HFFc6 (cell line): ENCODE measurements at places on chromosomes 7 and 10.
A peak's percentile ranks its signal among the peaks of the same experiment; 100 is the strongest.

- H3K27me3 ChIP-seq, result no peaks in the 10 kb centered on the region
- H3K4me1 ChIP-seq, result peaks cover 15% of the 10 kb centered on the region
- no peak overlapping the region for H3K4me3 ChIP-seq
- peak; percentile 48 for DNase-seq
Measured at GRCh38 chr10:93006435-93007039, 54.1 kb upstream of the CYP26C1 start.

- peak overlapping the region; percentile 70 for H3K27ac ChIP-seq
- H3K36me3 ChIP-seq, result no peaks in the 10 kb centered on the region
- no peaks in the 10 kb centered on the region for H3K27me3 ChIP-seq
- peaks cover 42% of the 10 kb centered on the region for H3K4me1 ChIP-seq
- DNase-seq, result peak; percentile 93
- peak overlapping the region; percentile 33 for H3K4me3 ChIP-seq
Measured at GRCh38 chr10:82866424-82867020, 991.5 kb downstream of the NRG3 start.

- DNase-seq, result no peak
- H3K36me3 ChIP-seq, result no peaks in the 10 kb centered on the region; the same call in 1 of the 2 replicates
- H3K4me1 ChIP-seq, result peaks cover 53% of the 10 kb centered on the region
- H3K27me3 ChIP-seq, result no peaks in the 10 kb centered on the region
- H3K4me3 ChIP-seq, result no peak overlapping the region
- H3K27ac ChIP-seq, result peak overlapping the region; percentile 14; the same call in 1 of the 2 replicates
Measured at GRCh38 chr7:78148166-78148894, 349.8 kb downstream of the PHTF2 start.

DNA sequence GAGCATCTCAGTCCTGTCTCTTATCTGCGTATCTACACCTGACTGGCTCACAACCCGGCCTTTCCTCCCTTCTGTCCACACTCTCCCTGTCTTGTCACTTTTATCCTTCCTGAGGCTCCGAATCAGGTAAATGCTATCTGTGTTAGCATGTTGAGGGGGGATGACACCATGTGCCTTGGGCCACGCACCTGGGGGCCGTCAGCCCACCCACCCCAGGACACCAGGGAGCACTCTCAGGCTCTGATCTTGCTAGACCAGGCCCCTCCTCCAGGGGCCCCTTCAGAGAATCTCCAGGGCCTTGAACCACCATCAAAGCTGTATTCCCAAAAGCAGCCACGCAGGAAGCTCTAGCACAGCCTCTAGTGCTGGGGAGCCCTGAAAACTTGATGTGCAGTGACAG is 278.7 kb upstream of the SHH start:
- H3K27ac ChIP-seq, result no peak overlapping the region
- no peaks in the 10 kb centered on the region for H3K4me1 ChIP-seq
- H3K36me3 ChIP-seq, result peaks cover 4% of the 10 kb centered on the region; the same call in 1 of the 2 replicates
- H3K4me3 ChIP-seq, result no peak overlapping the region
